ENCODE measurements at places on chromosomes 12 and 14.

GRCh38 chr14:77799863-77800730 is at the start of gene ADCK1:
ADCK1 (plus strand) TSS chr14:77800109; CDS start chr14:77818979, 18,870 bp downstream.
- DNase-seq = peak; percentile 86

DNA sequence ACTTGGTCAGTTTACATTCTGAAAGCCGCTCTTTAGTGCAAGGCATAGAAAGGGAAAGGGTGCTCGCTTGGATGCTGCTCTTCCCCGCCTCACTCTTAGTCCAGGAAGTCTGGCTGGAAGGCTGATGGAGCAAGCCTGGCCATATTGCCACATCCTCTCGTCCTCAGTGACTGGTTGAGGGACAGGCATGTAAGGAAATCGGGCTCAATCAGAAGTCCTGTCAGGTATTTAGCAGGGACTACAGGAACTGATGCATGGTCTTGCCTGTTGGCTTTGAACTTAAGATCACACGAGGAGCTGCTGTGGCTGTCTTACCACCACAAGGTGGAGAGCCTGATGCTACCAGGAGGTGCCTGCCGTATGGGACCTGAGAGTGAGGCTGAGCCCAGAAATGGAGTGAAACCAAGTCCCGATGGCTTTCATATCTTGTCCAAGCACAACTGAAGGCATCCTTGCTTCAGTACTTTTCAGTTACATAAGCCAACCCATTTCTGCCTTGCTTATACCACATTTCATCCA is 10.7 kb upstream of the C12orf75 start:
- no peak for DNase-seq

DNA sequence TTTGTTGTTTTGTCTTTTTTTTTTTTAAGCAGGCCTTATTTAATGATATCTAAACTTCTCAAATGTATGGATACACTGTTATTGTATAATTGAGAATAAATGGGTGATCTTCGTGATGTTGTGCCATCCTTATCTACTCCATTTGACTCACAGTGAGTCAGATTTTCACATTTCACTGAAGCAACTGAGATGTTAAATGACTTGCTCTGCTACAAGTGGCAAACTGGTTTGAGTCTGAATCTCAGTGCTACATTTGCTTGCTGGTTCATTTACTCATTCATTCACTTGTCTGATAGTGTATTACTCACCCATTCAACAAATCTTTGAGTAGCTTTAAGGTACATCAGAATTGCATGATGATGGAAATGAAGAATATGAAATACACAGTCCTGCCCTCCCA is 2.6 kb downstream of the KIAA0586 start:
- no peak for DNase-seq

DNA sequence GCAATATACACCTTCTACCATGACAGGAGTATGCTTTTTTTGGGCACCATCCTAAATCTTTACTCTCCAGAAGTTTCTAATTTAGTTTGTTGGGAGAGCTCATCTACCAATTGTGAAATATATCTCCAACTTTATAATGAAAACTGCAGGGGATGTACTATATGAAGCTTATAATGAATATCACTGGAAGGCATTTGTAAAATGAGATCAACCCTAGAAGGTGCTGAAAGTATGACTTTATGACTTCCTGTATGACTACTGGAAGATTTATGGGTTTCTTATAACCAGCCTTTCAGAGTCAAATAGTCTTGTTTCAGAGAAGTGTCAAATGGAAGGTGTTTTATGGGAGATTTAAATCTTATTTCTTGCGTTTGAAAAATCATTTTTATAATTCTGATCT is 122.9 kb downstream of the MYRFL start:
- no peak for DNase-seq

DNA sequence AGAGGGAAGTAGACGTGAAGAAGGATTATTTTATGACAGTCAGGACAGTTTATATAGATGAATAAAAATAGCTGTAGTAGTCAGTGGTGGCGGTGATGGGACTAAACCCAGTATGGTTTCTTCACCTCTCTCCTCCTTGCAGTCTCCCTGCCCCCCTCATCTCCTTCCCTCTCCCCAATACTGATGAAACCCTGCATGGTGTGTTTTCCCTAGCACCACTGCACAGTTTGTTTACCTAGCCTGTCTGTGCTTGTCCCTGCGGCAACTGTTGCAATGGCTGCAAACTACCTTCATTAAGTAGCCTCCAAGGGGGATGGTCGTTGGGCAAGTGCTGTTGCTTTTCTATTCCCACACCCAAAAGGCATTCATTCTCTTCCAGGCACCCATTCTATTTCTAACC is 14.7 kb downstream of the PCBP2 start:
- no peak for DNase-seq

DNA sequence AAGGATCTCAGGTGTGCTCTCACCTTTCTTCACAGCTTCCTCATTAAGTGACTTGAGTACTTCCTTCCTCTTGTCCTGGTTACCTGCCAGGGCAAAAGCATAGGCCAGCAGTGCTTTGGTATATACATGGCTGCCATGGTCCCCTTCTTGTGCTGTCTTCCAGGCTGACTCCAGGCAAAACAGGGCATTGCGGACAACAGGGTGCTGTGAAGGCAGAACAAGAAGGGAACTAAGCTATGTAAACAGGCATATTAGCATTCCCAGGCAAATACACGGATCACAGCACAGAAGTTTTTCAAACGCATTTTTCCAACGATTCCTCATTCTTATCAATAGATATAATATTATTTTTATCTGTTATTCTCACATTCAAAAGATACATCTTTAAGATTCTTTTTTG is 39.0 kb downstream of the A2M start:
- DNase-seq = no peak
